Central memory CD4-positive, alpha-beta T cell (primary cell): ENCODE measurements at places on chromosomes 1 and 21.

DNA sequence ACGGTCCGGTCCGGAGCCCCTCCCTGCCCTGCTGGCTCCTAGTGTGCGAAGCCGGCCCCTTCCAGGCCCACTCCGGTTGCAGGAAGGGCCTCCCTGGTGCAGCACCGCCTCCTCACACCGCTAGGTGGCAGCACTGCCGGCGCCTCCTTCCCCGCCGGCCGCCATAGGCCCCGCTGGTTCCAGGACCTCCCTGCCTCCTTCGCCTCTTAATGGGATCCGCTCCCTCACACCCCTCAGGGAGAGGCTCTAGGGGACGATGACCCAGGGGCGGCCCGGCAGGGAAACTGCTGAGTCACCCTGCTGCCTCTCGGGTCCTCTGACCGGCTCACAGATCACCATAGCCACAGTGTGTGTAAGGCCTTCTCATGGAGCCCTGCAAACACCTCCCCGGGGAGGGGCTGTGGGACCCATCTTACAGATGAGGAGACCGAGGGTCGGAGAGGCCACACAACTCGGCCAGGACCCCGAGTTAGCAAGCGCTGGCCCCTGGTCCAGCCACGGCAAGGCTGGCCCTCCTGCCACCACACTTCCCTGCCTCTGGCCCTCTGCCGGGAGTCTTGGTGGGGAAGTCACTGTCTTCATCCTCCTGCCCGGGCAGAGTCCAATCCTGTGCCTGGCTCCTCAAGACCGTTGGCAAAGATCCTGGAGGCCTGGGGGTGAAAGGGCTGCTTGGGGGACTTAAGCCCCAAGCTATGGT is 1.6 kb upstream of the AJAP1 start:
- DNase-seq, result peak; percentile 19

DNA sequence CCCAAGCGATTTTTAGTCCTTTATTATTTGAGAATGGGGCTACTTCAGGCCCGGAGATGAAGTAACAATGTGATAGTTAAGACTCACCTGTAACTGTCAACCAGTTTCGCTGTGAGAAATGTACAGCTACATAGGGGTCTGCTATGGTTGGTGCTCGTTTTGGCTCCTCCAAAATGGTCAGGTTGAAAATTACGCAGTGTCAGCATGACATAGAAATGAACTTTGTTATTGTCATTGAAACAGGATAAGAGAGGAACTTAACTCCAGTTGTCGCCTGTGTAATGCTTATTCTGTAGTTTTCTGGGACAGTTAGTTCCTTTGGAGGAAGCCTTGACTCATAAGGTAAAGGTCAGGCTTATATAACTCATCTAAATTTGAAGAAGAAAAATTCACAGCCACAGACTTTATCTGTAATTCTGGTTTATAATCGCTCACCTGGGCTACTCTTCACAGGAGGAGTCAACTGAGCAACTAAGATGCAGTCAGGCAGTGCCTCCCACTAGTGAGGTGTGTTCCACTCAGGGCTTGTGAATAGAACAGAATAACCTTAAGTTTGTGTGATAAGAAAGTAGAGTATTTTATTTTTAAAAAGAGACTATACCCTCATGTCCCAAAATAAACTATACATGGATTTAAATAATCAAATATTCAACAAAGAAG is 130.9 kb downstream of the CD247 start:
- no peak for DNase-seq

DNA sequence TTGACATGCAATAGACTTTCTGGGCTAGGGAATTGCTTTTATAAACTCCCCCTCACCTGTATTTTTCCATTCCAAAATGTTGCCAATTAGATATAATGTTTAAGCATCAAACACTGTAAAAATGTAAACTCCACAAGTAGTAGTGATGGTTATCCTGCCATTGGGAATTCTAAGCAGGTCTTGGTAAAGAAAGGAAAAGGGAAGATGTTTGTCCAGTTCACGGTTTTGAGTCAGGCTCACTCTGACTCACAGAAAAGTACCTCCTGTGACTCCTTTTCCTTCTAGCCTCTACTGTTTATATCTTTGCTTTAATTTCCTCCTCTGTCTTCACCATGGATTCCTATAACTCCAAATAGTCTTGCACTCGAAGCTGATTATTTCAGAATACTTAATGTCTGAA is 19.0 kb upstream of the PTPN14 start:
- no peak for DNase-seq

- no peak for DNase-seq
Observed at GRCh38 chr1:44261962-44262361, 48.7 kb downstream of the DMAP1 start.

DNA sequence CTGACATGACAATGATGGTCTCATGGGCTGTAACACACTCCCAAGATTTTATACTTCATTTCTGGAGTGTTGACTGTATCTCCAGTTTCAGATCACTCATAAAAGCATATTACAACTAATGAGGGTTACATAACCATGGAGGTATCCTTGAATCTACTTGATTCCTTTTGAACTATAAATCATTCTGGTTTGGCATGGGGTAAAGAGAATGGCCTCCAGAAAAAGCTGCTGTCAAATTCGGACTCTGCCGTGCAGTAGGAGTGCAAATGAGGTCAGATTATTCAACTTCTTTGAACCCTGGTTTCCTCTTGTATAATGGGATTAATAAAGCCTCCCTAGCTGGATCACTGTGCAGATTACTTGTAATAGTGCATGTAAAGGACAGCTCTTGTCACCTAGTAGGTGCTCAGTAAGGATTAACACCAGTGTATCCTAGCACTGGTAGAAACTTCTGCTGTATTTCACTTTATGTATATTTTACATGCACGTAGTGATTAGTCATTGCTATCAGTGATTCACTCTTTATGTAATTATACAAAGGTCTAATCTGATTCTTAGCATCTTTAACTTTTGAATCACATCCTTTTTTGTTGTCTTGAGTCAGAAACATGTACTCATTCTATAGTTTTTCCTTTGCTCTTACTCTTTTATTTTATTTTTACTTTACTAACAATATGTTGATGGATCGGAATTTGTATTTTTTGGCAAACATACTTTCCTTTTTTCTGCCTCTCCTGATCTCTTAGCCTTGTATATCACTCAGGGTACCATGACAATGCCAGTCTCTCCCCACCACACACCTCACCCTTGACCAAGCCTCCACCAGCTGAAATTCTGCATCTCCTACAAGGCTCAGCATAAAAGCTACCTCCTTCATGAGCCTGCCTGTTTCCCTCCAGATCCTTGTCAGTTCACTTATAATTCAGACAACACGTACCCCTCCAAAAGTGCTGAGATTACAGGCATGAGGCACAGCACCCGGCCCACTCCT is 3.2 kb downstream of the LRRC8C start:
- no peak for DNase-seq

- no peak for DNase-seq
Observed at GRCh38 chr1:216814576-216815259, 91.5 kb upstream of the ESRRG start.
